Endothelial cell of umbilical vein (primary cell): ENCODE measurements at places on chromosomes 12 and 14. TPM values are rescaled to one million over a fixed set of nuclear protein-coding genes. Genes with fewer than 3 reads are reported as not detected.
A peak's percentile ranks its signal among the peaks of the same experiment; 100 is the strongest.

The KIF26A gene
- total RNA-seq = 9.5 and 10.7 TPM in 2 replicates

DNA sequence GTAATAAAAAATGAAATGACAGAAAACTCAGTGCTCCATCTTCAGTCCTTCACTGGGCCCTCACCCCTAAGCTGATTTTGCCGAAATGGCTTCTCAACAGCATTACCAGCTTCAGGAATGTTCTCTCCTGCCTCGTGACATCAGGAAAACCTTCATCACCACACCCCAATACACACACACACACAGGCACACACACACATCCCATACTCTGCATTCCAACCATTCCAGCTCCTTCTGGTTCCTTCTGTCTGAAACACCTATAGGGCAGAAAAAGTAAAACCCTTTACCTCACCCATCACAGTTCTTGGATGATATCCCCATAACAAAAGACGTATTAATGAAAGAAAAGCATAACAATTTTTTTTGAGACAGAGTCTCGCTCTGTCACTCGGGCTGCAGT, 75.9 kb downstream of the CCDC60 start:
- DNase-seq = no peak

- no peak for DNase-seq
Observed at GRCh38 chr12:125533434-125534029, 468.3 kb downstream of the AACS start.

GRCh38 chr12:4050340-4050739, 177.1 kb upstream of the PARP11 start:
- no peak for DNase-seq

DNA sequence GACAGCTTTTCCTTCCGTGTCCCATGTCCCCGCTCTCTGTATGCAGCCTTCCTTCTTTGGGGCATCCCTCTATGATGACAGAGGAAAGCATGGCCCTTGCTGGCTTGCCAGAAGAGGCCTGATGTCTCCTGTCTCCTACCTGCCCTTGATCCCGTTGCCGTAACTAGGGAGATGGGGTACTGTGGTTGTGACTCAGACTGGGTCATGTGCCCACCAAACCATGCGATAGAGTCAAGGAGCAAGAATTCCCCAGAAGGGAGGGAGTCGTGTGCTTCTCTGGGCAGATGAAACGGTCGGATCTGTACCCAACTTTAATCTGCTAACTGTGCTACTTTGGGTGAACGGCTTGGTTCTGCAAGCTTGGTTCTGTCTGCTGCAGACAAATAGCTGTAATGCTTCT, 99.1 kb upstream of the DYNC1H1 start:
- no peak for DNase-seq

- DNase-seq = no peak
Observed at GRCh38 chr12:66354291-66354690, 52.0 kb downstream of the HELB start.

The CLEC4D gene
- not detected in 2 replicates for total RNA-seq

- no peak for DNase-seq
Observed at GRCh38 chr12:45433441-45433868, 217.6 kb downstream of the ANO6 start.

- DNase-seq = no peak
Observed at GRCh38 chr12:87883806-87884205, 145.4 kb downstream of the C12orf50 start.

The VWF gene
- total RNA-seq = 1,882 and 2,328 TPM in 2 replicates

The AKAP6 gene
- 0.49 and 0.88 TPM in 2 replicates for total RNA-seq

DNA sequence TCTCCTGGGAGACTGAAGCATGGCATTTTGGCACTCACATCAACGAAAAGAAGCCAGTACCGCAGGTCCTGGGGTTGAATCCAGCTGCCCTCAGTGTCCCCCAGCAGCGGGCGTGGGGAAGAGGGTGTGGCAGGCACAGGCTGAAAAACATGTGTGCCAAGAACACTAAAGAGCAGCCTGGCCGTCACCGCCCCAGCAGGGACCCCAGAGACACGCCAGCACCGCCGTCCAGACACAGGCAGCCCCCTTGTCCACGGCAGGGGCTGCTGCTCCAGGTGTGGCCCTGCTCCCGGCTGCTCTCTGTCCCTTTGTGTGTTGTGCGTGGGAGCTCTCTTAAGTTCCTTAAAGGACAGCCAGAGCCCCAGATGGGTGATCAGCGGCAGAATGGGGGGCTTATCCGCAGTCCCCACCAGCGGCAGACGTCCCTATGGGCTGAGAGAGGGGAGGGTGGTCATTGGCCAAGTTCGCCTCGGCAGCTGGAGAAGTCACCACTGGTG, 556 bp downstream of the PHETA1 start:
- DNase-seq = peak; percentile 18

The IFNG-AS1 gene
- total RNA-seq = not detected in 2 replicates

The NGB gene
- total RNA-seq = not detected in 2 replicates

GRCh38 chr12:100141998-100142850, 450 bp downstream of the BLTP3B start:
- DNase-seq = no peak

GRCh38 chr12:69653703-69654102, 43.0 kb upstream of the LRRC10 start:
- DNase-seq = no peak

DNA sequence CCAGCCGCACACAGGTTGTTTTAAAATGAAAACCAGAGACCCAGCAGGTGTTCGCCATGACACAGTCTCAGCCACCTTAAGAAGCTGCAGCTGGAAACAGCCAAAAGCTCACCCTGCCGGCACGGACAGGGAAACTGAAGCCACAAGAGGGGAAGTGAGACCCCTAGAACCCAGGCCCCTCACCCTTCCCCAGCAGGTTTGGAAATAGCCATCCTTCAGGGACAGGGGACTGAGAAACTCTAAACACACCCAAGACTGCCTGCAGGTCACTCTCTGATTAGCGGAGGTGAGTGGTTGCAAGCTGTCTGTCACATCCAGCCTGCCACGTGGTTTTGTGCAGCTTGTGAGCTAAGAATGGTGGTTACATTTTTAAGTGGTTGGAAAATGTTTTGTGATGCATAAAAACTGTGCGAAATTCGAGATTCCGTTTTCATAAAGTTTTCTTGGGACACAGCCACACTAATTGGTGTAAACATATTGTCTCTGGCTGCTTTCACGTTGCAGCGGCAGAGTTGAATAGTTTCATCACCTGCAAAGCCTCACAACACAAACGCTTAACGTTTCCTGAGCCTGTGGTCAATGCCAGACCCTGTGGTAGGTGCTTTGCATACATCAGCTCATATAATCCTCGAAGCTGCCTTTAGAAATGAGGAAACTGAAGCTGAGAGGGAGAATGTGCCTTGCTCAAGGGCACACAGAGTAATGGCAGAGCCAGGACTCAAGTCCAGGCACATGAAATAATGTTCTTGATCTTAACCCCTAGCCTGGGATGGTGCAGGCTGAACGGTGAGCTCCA, 1.7 kb upstream of the SELPLG start:
- DNase-seq = no peak

DNA sequence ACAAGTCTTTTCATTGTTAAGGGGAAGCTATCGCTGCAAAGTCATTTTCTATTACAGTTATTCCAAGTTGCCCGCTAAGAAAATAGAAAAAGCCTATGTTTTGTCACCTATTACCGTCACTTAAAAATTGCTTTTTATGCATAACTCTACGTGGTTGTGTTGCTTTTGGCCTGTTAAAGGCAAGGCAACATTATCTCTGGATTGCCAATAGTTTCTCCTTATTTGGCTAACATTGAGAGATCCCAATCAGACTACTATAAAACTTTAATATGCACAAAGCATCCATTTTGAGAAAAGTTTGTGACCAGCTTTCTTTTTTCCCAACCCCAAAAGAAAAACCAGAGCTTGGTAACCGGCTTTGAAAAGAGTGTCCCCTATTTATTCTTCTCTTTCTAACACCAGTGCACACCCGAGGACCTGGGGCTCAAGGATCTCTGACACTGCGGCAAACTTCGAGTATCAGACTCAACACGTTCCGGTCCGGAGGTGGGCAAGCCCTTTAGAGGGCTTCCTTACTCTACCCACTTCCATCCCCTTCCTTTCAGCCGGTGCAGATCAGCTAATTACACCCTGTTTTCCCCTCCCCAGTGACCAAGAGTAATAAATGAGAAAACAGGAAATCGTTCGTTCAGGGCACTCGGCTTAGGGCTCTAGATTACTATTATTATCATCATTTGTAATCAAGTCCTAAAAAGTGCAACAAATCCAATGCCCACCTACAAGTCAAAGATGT, 1.2 kb downstream of the PPP1R12A start:
- DNase-seq = peak; percentile 59

- DNase-seq = no peak
Observed at GRCh38 chr12:55720071-55720564, at the start of gene RDH5. RDH5 (plus strand) TSS chr12:55720393; CDS start chr12:55721185, 792 bp downstream.

DNA sequence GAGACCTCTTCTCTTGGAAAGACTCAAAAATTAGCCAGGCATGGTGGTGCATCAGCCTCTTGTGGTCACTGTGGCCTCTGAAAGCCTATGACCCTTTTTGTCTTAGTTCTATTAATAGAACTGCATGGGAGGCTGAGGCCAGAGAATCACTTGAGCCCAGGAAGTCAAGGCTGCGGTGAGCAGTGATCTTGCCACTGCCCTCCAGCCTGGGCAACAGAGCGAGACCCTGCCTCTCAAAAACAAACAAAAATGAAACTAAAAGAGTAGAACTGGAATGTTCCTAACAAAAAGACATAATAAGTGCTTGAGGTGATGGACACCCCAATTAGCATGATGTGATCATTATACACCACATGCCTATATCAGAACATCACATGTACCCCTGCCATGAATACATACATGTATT, 197.0 kb upstream of the EEA1 start:
- no peak for DNase-seq

DNA sequence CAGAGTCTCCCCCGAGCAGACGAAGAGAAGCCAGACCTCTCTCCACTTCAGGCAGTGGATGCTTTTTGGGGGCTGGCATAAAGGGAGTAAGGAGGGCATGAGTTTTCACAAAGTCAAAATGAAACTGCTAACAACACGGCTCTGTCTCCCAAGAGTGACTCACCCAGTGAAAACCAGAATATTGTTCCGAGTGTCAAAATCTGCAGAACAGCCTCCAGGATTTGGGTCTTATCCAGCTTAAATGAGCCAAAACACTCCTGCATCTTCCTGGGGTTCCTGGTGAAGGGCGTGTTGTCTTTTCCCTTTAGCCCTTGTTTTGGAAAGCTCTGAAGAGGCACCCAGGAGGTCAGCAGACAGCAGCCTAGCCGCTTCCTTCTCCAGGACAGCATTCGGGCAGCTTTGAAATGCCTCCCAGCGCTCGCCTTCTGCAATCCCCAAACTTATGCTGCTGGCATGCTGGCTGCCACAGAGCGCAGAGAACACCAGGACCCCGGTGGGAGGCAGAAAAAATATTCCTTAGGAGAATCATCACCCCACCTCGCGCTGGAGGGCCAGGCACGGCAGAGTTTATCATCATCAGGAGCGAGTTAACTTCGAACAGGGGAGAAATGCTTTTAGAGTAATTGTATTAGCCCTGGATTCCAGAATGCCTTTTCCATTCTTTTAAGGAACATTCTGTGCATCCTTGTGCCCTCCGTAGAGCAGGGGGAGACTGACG, 117.7 kb upstream of the NCOR2 start:
- no peak for DNase-seq

GRCh38 chr12:5588591-5588990, 156.7 kb downstream of the NTF3 start:
- no peak for DNase-seq

GRCh38 chr12:29088611-29089219, 60.4 kb upstream of the FAR2 start:
- DNase-seq = peak; percentile 53

The TC2N gene
- 0.40 TPM in 1 of 2 replicates, not detected in the other for total RNA-seq

DNA sequence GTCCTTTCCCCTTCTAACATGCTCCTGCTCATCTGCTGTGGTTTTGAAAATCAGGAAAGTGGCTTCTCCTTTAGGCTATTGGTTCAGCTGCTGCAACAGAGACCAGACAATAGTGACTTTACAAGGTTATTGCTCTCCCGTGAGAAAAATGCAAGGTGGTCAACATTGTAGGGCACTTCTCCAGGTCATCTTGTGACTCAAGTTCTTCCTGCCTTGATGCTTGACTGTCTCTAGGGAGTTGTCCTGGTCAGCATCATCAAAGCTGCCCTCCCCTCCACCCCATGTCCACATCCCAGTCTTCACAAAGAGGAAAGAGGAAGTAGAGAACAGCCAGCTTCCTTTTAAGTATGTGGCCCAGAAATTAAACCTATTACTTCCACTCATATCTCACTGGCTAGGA, 3.9 kb upstream of the TMEM63C start:
- DNase-seq = no peak

The C1S gene
- total RNA-seq = 0.38 and 0.83 TPM in 2 replicates

- no peak for DNase-seq
Observed at GRCh38 chr12:1350055-1350933, 244.1 kb downstream of the FBXL14 start.

DNA sequence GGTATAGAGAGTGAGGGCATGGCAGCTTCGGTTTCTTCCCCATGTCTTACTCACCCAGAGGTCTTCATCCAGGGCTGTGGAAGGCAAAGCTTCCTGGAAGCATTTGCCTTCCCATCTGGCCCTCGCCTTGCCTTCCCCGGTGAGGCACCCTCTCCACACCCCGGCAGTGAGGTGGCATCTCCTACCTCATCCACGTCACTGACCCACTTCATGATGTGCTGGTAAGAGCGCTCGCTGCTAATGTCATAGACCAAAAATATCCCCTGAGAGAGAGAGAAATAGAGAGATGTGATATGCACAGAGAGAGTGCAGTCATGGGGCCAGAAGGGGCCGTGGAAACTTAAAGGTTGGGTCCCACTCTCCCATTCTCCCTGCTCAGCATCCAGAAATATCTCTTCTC, 8.3 kb upstream of the GPX2 start:
- DNase-seq = no peak

- DNase-seq = no peak
Observed at GRCh38 chr12:24584032-24584675, 364.7 kb downstream of the BCAT1 start.

DNA sequence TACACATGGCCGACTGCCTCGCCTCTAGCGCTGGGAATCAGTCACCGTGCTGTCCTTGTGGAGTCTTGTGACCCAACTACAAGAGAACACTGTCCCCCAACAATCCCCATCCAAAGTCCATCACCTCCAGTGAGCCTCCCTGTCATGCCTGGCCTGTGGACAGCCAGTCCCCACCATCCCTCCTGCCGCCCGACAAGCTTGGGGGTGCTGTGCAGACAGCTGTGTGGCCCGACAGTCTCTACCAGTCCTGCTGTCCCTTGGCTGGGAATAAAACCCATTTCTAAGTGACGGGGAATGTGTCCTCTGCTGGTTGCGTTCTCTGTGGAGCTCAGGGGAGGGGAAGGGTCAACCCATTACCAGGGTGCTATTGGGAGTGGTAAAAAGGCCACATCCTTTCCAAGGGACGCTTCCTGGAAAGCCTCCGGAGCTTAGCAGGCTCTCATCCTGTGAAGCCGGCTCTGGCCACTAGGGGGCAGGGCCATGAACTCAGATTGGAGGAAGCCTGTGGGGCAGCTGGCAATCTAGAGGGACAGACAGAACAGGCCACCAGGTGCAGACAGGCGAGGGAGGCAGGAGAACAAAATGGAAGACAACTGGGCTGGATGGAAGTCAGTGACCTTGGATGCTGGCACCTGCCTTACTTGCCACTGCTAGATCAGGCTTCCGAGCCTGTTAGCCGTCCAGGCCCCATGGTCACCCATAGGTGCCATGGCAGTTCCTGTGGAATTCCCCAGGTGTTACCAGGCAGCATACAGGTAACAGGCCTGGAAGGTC, 12.0 kb upstream of the BLTP3B start:
- peak; percentile 51 for DNase-seq

The BLTP3B gene
- 16.0 and 17.9 TPM in 2 replicates for total RNA-seq
